Stimulated activated CD8-positive, alpha-beta memory T cell treated with anti-CD3 and anti-CD28 coated beads, Interleukin-4, amount 100 ng/mL, for 24 hours (primary cell): ENCODE measurements at places on chromosomes 3 and 15.

- no peak for DNase-seq
Observed at GRCh38 chr3:39727415-39727814, 82.0 kb upstream of the MYRIP start.

DNA sequence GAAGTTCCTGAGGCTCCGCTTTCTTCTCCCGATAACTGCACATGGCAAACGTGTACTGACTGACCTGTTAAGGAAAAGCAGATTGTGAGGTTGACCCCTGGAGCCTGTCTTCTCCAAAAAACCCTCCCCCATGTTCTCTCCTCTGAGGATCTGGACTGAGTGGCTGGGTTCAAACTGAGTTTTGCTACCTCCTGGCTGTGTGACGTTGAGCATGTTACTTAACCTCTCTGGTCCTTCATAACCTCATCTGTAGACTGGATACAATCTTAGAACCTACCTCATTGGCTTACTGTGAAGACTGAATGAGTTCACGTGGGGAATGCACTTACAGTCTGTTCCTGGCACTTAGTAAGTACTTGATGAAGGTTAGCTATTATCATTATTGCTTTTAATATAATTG, 184.1 kb upstream of the FEZF2 start:
- DNase-seq, result no peak

DNA sequence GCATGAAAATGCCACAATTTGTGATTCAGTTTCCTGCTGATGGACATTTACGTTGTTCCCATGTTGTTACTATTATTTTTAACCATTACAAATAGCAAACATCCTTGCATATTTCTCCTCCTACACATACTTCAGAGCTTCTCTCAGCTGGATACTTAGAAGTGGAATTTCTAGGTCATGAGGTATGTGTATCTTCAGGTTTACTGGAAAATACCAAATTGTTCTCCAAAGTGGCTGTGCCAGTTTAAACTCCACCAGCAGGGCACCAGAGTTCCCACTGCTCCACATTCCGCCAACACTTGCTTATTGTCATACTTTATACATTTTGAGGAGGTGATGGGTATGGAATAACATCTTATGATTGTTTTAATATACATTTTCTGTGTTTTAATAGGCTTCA, 45.7 kb downstream of the PRR23E start:
- DNase-seq, result no peak

- no peak for DNase-seq
Observed at GRCh38 chr3:171935261-171936123, 92.3 kb downstream of the TMEM212 start.

GRCh38 chr15:90228960-90229359, 4.8 kb downstream of the CIB1 start:
- no peak for DNase-seq

GRCh38 chr3:17398959-17399551, 343.4 kb downstream of the TBC1D5 start:
- no peak for DNase-seq

DNA sequence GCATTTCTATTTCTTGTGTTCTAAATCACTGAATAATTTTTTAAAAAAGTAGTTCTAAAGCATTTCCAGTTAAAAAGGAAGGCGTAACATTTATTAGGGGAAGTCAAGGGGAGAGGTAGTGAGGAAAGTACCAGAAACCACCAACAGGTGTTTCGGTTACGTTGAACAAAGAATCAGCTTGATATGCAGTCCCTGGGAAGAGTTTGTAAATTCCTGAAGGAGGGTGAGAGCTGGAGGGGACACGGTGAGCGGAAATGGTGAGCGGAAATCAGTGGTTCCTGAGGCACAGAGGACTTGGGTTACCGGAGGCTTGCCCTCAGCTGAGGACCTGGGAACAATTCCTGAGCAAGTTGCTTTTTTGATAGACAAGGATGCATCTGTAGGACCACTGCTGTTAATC, 17.8 kb downstream of the MAP2K1 start:
- no peak for DNase-seq

GRCh38 chr3:31485196-31485595, 47.5 kb upstream of the STT3B start:
- DNase-seq, result no peak

- DNase-seq, result no peak
Observed at GRCh38 chr3:185046164-185046515, 106.7 kb downstream of the C3orf70 start.

DNA sequence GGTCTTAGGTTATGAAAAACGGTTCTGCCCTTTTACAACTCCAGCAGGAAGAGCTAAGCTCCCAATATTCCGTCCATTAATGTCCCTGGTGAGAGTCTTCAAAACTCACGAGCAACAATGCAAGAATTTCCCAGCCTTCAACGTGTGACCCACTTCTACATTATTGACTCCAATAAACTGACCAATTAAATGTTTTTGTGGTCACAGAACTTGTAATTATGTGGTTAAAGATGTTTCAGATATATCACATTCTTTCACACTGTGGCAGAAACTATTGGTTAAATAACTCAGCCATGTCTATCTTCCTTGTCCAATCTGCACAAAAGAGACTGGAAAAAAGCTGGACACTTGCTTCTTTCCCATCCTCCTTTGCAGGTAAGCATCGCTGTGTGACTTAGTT, 286.6 kb upstream of the ADAMTS9 start:
- no peak for DNase-seq

DNA sequence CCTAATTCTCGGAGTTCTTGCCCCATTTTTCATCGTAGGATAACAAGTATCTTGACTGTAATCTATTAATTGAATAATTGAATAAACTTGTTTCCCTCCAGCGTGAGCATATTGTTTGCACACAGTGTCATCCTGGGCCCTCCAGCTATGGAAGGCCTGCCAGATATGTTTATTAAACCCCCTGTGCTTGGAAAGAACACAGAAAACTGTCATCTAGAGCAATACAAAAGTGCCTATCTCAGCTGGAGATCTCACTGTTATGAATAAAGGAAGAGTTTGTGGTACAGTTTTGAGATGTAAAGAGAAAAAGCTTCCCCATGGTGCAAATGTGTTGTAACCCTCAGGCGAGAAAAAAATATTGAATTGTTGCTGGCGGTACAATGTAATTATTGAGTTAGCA, 405.9 kb downstream of the SOX2 start:
- no peak for DNase-seq

- no peak for DNase-seq
Observed at GRCh38 chr3:112897791-112898190, 51.1 kb upstream of the CD200R1L start.

DNA sequence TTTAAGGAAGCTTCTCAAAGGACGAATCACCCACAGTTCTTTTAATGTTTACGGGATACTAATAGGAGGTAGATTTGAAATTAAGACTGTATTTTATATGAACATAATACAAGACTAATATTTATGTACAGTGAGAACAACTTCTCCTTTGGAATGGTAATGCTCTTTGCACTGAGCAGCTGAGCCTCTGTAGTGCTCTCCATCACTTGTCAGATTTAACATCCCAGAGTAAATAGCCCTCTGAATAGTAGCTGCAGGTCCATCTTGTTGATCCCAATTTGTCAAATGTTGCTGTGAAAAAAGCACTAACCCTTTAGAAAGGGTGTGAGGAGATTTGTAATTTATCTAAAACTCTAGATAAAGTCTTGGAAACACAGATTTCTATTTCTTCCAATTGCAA, 351.4 kb upstream of the KCNMB2 start:
- DNase-seq, result no peak

GRCh38 chr15:47331829-47332393, 385.4 kb upstream of the SEMA6D start:
- DNase-seq, result no peak

DNA sequence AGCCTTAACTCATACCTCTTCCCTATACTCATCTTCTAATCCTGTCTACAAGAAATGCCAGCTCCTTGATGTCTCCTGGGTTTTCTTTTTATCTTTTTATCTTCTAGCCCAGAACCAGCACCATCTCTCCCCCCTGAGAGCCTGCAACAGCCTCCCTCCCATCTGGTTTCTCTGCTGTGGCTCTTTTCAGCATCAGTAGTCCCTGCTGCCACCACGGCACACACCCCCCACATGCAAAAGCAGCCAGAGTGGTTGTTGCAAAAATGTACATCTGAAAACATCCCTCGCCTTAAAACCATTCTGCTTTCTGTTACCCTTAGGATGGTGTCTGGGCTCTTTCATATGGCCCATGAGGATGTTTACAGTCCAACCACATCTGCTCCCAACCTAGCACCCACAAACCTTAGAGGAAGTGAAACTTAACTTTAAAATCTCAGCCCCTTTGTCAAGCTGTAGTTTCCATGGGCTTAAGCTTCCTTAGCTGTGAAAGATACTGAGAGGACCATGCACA, 775 bp downstream of the TTC21A start:
- DNase-seq, result no peak
